Activated T-helper 1 cell treated with anti-CD3 and anti-CD28 coated beads, Interleukin-12 subunit alpha, Interleukin-12 subunit beta, Interleukin-2, Interleukin-4 antibody, amounts not matched to agents 30 ng/mL and 10 ng/mL and 1 ng/mL, durations not matched to agents 14 hours and 24 hours and 36 hours (primary cell): ENCODE measurements at places on chromosomes 13 and 19.

DNA sequence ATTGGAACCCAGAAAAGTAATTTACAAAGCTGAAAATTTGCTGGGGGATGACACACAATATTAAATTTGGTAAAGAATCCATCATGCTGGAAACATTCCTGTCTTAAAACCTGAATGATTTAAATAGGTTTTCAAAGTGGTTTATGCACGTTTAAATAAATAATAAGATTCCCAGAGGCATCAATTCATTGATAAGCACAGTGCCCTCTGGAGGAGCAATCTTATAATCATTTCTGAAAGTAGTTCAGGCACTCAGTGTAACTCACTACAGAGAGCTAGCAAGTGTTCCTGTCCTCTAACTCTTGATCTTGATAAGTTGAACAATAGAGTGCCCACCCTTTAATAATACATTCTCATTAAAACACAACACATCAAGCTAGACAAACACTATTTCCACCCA, 43.5 kb upstream of the SHISA2 start:
- no peak for DNase-seq

DNA sequence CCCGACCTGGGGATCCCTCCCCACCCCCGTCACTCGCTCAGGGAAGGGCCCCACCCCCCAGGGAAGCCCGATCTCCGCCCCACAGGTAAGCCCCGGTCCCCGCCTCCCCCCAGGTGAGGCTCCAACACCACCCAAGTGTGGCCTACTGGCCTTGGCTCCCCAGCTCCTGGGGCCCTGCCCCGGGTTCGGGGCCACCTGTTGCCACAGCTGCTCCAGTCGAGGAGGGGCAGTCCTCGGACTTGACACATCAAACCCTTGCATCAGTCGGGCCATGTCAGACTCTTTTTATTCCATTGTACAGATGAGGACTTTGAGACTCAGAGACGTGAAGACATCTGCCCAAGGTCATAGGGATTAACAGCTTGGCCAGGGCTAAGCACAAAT, 512 bp downstream of the CC2D1A start:
- peak; percentile 17 for DNase-seq

GRCh38 chr13:41596190-41596589, 138.8 kb downstream of the RGCC start:
- no peak for DNase-seq

- no peak for DNase-seq
Measured at GRCh38 chr13:21234526-21234925, 58.1 kb downstream of the MRPL57 start.

- no peak for DNase-seq
Measured at GRCh38 chr13:25775275-25775674, 276.5 kb downstream of the SHISA2 start.

DNA sequence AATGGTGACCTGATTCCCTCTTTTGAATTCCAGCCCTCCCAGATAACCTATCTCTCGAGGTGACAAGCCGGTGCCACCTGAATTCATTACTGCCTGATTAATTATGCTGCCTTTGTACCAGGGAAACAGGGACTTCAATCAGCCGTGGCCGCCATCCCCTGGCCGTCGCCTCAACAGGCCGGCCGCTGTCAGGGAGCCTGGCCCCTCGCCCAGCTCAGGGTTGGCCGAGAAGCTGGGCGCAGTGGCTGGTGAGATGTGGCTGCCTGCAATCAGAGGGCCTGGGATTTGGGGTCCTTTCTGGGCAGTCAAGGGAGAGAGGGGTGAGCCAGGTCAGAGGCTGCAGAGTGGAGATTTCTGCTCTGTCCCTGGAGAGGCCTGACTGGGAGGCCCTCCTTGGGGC, 91.2 kb downstream of the KCTD15 start:
- DNase-seq: no peak

GRCh38 chr19:35267353-35267817, 1.4 kb upstream of the USF2 start:
- DNase-seq: peak; percentile 35

GRCh38 chr19:6412447-6413091, 12.0 kb downstream of the KHSRP start:
- no peak for DNase-seq

- no peak for DNase-seq
Measured at GRCh38 chr13:26050568-26051230, 1.1 kb downstream of the SHISA2 start.

GRCh38 chr19:43507880-43508279, 3.3 kb upstream of the PHLDB3 start:
- DNase-seq: no peak

DNA sequence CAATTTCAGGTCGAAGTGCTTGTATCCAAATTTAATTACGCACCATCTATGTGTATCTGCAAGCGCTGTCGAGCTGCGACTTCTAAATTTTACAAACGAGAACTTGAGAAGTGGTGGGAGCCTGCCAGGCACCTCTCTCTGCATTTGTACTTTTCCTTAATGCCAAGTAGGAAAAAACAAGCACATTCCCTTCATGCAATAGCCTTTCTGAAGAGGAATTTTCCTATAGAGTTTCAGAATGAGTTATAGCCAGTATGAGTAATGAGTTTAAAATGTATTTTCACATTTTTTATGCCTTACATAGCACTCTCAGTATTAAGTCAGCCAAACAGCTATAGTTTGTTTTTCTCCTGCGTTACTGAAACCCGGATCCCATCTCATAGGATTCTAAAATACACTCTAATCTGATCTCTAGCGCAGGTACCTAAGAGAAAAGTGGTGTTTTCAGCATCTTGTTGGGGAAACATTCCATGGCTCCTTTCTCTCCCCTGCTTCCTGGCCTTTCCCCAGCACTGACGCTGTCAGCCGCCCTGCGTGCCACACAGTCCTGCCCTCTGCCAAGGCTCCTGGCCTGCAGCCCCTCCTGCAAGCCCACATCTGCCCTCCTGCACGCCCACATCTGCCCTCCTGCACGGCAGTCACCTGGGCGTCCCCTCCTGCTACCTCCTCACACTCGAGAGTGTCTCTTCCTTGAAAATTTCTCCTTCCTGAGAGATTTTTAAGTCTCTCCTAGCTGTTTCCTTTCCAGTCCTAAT, 526.9 kb downstream of the MYO16 start:
- DNase-seq: no peak

- DNase-seq: no peak
Measured at GRCh38 chr19:13526552-13526951, 20.3 kb upstream of the CACNA1A start.

GRCh38 chr19:15265850-15266248, 33.6 kb upstream of the EPHX3 start:
- DNase-seq: no peak

DNA sequence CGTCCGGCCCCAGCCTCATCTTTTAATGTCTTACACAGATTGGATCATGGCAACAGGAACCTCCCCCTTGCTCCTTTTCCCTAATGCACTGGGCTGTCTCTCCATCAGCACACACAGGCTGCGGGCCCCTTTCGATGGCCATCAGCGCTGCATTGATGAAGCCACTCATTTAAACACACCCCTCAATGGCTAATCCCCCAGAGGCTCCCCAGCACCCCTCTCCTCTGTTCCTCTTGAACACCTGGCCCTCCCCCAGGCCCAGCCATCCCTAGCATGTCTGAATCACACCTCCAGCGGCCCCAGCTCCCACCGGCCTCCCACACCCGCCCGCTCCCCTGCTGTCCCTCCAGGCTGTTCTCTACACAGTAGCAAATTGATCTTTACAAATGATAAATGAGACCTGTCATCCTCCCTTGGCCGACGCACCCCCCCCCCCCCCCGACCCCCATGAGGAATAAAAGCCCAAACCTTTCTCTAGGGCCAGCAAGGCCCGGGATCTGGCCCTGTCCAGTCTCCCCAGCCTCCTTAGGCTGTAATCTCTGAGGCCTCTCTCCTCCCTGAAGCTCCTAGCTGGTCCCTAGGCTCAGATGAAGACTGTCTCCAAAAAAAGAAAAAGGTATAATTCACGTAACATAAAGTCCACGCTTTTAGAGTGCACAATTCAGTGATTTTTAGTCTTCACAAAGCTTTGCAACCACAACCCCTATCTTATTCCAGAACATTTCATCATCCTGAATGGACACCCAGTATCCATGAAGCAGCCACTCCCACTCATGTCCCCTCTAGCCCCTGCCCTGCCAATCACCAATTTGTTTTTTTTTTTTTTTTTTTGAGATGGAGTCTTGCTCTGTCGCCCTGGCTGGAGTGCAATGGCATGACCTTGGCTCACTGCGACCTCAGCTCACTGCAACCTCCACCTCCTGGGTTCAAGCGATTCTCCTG, 7.4 kb downstream of the RPL28 start:
- no peak for DNase-seq

- DNase-seq: no peak
Measured at GRCh38 chr13:54536112-54536511, 1507.5 kb downstream of the OLFM4 start.

DNA sequence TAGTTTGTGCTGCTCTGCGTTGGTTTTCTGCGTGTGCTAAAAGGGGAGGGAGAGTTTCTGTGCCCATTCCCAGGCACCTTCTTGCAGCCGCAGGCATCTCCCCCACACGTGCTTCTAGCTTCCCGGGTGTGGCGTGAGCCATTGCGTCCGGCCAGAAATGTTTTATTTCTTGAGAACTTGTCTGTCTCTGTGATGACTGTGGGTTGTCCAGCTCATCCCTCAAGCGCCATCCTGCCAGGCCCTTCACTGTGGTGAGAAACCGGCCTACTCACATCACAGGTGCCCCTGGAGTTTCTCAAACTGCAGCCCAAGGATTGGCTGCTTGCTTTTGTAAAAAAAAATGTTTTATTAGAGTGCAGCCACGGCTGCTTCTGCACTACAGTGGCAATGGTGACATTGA, 24.2 kb downstream of the EPN1 start:
- no peak for DNase-seq

- DNase-seq: peak; percentile 47
Measured at GRCh38 chr19:10404888-10405820, 1.8 kb upstream of the CDC37 start.

DNA sequence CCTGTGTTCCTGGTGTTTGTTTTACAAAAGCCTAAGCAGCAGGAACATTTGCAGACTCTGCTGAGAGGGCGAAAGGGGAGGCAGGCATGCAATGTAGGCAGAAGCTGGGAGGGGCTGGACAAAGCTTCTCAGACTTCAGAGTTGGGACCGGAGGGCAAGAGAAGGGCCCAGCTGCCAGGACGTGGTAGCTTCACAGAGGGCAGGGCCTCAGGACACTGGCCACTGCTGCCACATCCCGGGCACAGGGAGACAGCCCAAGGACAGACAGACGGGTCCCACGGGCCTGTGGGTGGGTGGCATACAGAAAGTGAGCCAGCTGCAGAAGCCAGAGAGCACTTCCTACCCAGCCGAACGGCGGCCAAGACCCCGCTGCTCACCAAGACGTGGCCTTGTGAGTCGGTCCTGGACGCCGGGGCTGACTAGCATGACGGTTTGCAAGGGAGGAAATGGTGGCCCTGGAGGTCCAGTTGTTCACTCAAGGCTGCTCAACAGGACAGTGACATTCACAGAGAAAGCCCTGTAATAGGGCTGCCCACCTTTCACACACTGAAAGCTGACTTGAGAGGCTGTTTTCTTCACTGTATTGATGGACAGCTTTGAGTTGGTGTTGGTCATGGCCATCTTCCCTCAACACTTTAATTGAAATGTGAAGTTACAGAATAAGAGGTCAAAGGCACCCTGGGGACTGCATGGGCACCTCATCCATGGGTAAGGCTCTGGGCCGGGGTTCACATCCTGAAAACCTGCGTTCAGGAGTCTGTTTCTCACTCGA, 23.7 kb upstream of the TFDP1 start:
- no peak for DNase-seq

GRCh38 chr13:29193083-29193482, 372.9 kb downstream of the MTUS2 start:
- no peak for DNase-seq

DNA sequence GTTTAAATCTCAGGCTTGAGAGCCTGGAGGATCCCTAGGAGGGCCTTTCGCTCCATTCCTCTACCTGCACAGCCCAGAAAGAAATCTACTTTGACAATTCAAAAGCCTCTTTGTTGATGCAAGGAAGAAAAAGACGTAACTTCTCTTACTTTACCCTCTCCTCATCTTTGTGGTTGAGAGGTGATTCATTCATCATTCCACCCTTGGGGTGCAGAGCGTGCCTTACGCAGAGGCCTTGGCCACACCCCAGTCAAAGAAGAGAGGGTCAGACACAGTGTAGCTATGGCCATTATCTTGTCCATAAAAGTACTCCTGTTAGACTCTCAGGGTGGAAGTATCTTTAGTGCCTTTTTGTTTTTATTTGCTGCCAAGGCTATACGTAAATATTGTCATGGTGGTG, 184.0 kb downstream of the IRS2 start:
- no peak for DNase-seq

DNA sequence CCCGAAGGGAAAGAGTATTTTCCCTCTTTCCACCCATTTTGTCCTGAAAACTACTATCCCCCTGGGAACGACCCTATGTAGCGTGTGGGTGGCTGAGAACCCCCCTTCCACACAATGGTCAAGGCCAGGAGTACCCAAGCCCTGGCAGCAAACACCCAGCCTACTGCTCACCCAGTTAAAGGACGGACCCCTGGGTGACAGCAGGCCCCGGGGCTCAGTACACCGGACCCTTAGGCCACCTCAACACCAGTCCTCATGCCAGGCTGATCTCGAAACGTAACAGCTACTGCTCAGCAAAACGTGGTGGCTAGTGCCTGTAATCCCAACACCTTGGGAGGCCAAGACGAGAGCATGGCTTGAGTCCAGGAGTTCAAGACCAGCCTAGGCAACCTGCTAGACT, 1.4 kb downstream of the ANKRD27 start:
- DNase-seq: no peak

GRCh38 chr19:13902993-13903555, 2.8 kb downstream of the BRME1 start:
- DNase-seq: peak; percentile 17

DNA sequence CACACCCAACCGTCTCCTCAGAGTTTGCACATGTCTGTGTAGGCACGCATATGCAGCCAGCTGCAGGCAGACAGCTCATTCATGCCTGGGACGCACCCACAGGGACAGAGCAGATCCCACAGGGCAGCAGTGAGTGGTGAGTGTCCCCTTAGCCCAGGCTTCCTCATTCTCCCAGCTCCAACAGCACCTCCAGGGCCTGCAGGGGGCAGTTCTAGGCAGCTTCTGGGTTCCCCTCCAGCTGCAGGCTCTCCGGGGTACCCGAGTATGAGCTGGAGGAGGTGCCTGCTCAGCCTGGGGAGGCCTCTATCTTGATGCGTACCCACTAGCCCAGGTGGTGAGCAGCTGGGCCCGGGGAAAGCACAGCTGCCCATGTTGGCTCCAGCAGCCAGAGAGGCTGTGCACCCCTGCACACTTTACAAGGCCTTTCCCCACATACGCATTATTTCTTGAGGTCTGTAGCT, 1.3 kb upstream of the SHANK1 start:
- no peak for DNase-seq

- DNase-seq: no peak
Measured at GRCh38 chr13:35534343-35534742, 57.9 kb upstream of the MAB21L1 start.
